Cardiac fibroblast (primary cell): ENCODE measurements at places on chromosomes 13 and 19.

DNA sequence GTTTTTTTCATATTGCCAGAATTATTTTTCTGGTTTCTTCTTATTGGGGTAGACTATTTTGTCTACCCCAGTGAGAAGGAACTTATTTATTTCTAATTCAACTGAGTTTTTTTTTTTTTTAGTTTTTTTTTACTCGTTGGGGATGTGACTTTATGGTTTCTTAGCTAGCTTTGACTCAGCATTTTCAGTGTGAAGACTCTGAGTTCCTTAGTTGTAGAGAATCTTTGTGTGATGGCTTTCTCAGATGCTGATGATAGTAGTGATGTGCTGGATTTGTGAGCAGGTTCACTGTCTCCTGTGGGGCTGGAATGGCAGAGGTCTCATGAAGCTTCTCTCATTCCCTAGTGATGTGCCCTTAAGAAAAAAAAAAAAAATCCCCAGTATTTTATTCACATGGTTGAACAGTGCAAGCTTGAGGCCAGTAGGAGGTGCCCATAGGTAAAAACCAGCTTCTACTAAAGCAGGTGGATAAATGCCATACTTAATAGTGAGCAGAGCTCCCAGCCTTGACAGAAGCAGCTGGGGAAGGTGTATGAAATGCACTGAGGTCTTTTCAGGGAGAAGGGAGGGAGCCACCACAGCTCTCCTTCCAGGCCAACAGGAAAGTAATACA lies 106.2 kb upstream of the KLF5 start:
- DNase-seq, result no peak

DNA sequence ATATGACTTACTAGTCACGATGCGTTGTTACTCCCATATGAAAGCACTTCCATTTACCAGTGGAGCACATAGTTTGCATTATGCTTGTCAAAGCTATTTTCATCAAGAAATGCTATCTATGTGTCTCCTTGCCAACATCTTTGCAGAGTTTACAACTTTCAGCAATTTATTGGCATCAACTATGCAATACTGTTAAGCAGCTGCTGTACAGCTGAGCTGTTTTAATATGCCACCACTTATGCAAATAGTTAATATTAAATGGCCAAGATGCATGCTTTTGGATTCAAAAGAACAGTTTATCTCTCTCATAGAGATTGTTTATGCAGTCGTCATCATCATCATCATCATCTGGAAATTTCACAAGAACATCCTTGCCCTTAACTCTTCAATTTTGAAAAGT lies 67.9 kb upstream of the KLF5 start:
- DNase-seq, result no peak

- DNase-seq, result peak; percentile 40
Observed at GRCh38 chr13:29454931-29455481, 140.5 kb downstream of the SLC7A1 start.

- DNase-seq, result peak; percentile 94
Observed at GRCh38 chr19:46297700-46298478, 1.0 kb downstream of the HIF3A start.

DNA sequence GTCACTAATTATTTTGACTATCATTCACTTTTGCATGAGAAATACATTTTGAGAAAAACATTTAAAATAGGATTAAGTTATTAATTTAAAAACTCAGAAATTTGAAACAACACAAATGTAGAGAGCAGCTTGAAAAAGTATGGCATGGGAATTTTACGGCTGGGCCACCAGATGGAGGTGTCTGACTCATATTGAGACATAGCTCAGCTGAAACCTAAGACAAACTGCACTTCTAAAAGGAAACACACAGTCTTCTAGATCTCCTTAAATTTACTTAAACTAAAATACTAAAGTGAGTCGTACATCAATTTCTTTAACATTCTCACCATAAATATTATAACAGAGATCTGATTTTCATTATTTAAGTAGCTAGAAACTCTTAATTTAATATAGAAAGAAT lies 41.9 kb upstream of the POSTN start:
- DNase-seq, result peak; percentile 90

GRCh38 chr13:107585469-107586180 lies 629.7 kb downstream of the LIG4 start:
- DNase-seq, result no peak

DNA sequence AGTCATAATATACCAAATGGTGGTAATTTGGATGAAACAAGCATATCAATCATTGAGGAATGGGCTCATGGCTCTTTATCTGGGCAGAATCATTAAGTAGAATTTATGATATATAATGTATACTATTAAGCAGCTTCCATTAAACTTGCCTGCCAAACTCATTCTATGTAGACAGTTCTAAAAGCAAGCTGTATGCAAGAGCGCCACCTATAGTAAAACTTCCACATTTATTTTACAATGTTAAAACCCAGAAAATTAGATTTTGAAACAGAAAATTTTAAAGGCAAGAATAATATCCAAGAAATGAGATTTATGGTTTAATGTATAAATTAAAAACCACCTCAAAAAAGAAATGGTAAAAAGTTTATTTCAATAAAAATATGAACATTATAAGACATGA lies 161.5 kb downstream of the MZT1 start:
- DNase-seq, result peak; percentile 33

DNA sequence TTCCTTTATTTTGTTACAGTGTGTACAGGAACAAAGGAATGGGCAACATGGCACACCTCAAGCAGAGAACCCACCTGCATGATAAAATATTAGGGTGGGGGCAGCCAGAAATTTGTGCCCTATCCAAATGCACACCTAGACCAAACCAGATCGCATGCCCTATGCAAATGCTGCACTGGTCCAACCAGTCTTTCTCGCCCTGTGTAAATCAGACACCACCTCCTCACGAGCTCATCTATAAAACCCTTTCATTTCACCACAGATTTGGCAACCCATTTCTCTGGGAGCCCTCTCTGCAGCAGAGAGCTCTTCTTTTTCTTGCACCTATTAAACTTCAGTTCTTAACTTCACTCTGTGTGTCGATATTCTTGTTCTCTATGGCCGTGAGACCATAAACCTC lies 1559.2 kb downstream of the SLITRK1 start:
- no peak for DNase-seq
